ENCODE measurements at places on chromosomes 3 and 15. TPM values are rescaled to one million over a fixed set of nuclear protein-coding genes. Genes with fewer than 3 reads are reported as not detected.

Gene CHRNA7
- total RNA-seq, result 0.79 TPM

Gene CPN2
- not detected for total RNA-seq

Gene GOLGA8J
- not detected for total RNA-seq

Gene SLC24A5
- not detected for total RNA-seq

Gene MAP1A
- total RNA-seq, result 0.34 TPM

Gene ZPLD1
- 0.05 TPM for total RNA-seq

Gene AP3B2
- 0.17 TPM for total RNA-seq

Gene SNTN
- total RNA-seq, result not detected

Gene OPA1
- total RNA-seq, result 61.1 TPM

Gene SHC4
- 0.17 TPM for total RNA-seq

Gene HTR3C
- not detected for total RNA-seq

Gene CAMP
- not detected for total RNA-seq

Gene ANKUB1
- not detected for total RNA-seq

Gene GNAT1
- not detected for total RNA-seq

Gene CRABP1
- not detected for total RNA-seq

Gene KCNMB2
- total RNA-seq, result not detected

Gene SLC15A2
- total RNA-seq, result 0.33 TPM

Gene GOLGA6D
- not detected for total RNA-seq

Gene CSPG4
- 0.19 TPM for total RNA-seq

Gene SLC25A26
- 20.8 TPM for total RNA-seq

Gene GRK7
- not detected for total RNA-seq

Gene LARP6
- 15.0 TPM for total RNA-seq

Gene TM4SF1
- 921 TPM for total RNA-seq

Gene CLDN16
- 0.34 TPM for total RNA-seq

Gene ST8SIA2
- total RNA-seq, result under 0.01 TPM

All from dermis blood vessel endothelial cell (primary cell).